ENCODE measurements at places on chromosomes 7 and 10.

GRCh38 chr7:112622159-112622715 lies 141.4 kb downstream of the LSMEM1 start:
- no peak for DNase-seq

GRCh38 chr7:72268796-72269195 lies 143.3 kb downstream of the CALN1 start:
- DNase-seq: no peak

GRCh38 chr10:48683868-48684267 lies 805 bp upstream of the WDFY4 start:
- no peak for DNase-seq

DNA sequence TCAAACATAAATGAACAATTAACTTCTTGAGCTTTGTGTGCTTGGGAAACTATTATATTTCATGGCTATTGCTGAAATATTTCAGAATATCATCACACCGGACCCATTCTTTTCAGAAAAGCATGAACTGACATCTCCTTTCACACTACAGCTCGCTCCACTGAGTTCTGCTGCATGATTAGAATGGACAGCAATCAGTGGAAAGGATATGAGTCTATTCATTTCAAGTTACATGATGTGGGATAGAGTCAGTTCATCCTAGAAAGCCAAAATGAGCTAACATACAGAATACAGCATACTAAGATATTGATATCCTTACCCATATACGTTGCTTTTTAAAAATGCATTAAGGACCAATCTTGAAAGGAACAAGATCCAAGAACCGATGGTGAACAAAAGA lies 1.1 kb upstream of the FAM53B start:
- DNase-seq: no peak

- DNase-seq: no peak
Measured at GRCh38 chr7:74575083-74575784, 82.3 kb upstream of the GTF2I start.

DNA sequence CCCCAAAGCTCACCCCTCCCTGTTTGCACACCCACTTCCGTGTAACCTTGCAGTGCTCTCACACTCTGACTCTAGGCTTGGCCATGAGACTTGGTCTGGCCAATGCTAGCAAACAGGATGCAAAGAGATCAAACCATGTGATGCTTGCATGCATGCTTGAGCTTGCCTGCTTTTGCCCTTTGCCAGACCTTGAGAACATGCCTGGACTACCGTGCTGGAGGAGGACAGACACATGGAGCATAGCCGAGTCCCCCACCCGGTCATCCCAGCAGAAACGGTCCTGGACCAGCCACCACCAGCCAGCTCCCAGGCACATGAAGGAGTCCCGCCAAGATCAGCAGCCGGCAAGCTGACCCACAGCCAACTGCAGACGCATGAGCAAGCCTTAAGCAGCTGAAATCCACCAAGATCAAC lies 23.4 kb downstream of the PYROXD2 start:
- DNase-seq: no peak

Measured in NCI-H1436 treated with DMSO at 0.1 percent for 48 hours (cell line).